ENCODE measurements at places on chromosomes 7 and 10.

DNA sequence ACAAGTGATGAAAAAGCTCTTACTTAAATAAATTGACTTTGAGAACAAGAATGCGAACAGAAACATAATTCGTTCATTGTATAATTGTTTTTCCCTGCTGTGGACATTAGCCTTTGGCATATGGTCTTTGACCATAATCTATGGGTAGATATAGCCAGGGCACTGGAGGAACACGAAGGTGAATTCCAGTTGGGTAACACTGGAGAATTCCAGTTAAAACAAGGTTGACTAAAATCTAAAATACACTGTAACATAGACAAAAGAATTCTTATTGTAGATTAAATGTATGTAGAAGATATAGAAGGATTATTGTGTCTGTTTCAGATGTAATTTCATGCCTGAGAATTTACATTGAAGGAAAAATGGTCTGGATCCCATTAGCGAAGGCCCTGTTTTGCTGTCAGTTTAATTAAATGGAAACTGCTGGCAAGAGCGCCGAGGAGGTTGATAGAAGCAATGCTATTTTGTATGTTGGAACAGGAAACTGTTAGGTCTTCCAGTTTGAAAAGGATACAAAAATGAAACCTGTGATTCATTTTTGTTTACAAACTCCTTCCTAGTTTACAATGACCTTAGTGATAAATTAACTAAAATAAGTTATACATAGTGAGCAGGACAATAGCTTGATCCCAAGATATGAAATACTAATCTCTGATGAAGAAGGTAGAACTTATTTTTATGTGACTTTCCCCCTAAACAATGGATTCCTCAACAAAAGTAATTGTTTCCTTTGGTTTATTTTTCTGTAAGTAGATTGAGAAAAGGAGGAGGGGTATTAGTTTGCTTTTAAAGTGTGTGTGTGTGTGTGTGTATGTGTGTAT lies 68.9 kb downstream of the ARID5B start:
- DNase-seq: no peak

- DNase-seq: no peak
These were observed 155.1 kb upstream of the ZNF32 start for GRCh38 chr10:43803791-43804190.

DNA sequence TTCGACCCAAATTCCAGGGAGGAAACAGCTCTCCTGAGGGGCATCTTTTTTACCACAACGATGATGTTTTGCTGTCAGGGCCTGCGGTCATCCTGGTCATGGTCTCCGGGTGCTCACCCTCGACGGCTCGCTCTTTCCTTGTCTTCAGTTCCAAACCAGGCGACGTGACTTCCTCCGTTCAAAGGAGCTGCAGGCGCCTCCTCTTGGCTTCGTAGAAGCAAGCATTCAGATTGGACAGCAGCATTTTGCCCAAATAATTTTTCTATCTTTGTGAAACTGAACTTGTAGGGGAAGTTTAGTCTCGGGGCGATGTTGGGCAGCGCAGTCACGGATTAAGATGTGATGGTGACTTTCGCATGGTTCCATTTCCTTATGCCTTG lies 208.9 kb downstream of the DNAJB6 start:
- DNase-seq: no peak

DNA sequence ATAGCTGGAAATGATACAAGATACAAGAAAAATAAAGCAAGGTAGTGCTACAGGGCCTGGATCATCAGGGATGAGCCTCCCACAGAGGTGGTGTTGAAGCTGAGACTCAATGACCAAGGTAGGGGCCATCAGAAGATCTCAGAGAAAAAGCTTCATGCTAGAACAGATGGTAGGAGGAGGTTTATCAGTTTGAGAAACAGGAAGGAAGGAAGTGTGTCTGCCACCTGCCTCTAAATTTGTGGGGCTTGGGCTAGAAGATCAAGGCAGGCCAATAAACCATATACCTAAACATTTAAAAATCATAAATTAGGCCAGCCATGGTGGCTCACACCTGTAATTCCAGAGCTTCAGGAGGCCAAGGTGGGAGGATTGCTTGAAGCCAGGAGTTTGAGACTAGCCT lies 410.8 kb upstream of the PRKCQ start:
- DNase-seq: no peak

DNA sequence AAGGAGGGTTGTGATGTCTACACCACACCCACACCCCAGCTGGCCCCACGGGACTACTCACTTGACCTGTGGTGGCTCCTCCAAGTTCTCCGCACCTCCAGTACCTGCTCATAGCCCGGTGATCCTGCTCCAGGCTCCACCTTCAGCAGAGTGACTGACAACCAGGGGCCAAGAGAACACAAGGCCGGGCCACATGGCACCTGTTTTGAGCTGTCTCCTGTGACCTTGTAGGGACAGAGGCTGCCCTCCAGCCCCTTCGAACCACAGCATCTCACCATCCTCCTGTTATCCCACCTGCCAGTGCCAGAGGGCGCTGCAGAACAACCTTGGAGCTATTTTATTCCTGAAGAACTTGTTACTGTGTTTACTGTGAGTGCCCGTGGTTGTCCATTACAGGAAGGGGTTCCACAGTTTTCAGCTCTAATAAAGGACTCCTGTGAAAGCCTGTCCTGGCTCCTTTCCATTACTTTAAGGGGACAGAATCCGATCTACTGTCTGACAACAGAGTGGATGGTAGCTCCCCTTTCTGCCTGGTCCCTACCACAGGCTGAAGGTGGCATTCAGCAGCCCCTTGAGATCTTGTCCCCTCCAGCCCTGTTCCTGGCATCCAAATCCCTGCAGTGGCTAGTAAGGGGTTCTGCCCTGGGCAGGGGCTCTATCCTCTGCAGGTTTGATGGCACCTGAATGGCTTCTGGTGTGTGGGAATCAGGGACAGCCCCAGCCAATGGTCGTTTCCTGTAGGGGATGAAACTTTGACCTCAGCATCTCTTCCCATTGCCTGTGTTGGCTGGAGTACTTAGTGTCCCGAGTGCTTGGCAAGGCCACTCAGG lies 50.8 kb downstream of the C10orf120 start:
- DNase-seq: peak; percentile 17

DNA sequence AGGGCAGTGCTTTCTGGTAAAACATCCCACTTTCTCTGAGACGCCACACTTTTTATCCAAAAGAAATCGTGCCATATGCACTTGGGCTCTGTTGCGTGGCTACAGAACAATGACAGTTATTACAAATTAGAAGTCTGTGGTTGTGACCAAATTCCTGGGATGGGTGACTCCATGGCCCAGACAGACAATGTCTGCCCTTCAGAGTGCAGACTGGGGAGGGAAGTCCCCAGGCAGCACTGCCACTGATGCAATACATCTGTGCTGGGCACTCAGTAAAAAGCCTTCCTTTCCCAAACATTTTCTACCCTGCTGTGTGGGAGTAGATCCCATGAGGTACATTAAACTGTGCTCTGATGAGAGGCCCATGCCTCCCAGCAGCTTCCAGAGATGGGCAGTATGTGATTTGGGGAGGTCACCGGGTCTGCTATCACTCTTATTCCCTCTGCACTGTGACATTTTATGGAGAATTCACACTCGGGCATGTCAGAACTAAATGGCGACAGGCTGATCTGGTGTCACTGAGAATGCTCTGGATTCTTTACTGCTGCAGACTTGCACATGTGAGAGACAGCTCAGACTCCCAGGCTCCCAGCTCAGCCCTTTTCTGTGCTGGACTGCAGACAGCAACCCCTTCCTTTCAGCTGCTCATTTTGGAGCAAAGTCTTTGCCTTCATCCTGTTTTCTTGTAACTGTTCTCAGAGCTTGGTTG lies 243.5 kb upstream of the ZNF32 start:
- DNase-seq: no peak

DNA sequence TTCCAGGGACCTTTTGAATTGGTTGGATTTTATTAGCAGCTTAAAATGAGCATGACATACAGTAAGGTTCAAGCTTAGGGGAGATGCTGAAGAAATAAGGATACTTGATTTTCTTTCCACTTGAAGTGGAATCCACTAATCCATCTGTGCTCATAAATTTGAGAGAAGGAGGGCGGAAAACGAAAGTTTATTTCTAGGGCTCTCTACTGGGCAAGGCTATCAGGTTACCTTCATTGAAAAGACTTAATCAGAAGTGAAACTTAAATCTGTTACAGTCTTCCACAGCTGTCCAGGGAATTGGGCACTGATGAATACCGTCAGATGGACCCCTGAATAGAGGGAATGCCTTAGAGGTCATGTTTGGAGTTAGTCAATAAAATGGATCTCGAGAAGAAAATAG lies 21.8 kb downstream of the AUTS2 start:
- DNase-seq: no peak

GRCh38 chr10:10292501-10292900 lies 725.2 kb upstream of the CELF2 start:
- no peak for DNase-seq

DNA sequence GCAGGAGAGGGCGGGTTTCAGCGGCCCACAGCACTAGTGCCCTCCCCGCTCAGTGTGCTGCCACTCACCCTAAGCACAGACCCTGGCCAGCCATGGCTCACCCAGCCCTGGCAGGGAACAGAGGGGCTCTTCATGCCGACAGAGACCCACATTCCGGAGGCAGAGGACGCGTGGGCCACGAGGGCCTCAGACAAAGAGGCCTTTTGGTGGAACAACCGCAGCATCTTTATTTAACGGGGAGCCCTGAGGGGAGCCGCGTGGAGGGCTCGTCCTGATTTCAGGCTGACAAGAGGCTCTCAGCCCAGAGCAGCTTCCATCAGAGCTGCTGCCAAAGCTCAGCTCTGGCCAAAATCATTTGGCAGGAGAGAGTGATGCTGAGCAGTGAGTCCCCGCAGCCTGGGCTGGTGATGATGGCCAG lies 127.8 kb downstream of the SH3PXD2A start:
- no peak for DNase-seq

- no peak for DNase-seq
These were observed 40.3 kb downstream of the FAM53B start for GRCh38 chr10:124703778-124704427.

GRCh38 chr7:12756821-12757220 lies 69.4 kb downstream of the ARL4A start:
- DNase-seq: no peak
